SHP77 (cell line): ENCODE measurements at places on chromosomes 4 and X.

DNA sequence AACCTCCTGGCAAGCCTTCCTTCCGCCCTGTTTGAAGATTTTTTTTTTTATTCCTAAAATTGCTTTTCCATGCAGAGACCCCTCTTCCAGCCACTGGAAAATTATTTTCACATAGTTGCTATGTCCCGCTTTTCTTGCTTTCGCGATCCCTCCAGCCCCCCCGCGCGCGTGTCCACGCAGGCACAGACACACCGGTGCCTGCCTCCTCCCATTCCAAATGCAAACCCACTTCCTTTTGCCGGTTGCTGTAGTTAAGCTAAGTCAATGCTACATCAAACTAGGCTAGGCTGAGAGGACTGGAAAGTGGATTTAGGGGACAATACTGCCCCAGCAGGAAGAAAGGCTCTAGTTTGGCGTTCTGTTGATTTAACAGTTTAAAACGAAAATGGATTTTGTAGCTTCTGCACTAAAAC lies 111.0 kb downstream of the DHX15 start:
- DNase-seq = no peak

DNA sequence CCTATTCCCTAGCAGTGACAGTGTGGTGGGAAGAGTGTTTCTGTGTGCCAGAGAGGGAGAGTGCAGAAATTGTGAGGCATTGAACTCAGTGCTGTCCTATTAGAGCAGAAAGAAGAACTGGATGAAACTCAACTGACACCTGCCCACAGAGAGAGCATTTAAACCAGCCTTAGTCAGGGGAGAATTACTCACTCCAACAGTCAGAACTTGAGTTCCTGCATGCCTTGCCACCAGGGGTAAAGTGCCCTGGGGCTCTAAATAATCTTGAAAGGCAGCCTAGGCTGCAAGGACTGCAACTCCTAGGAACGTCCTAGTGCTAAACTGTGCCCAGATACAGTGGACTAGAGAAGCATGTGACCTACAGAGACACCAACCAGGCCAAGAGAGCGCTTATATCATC lies 12.8 kb downstream of the CYSLTR1 start:
- DNase-seq = no peak

- no peak for DNase-seq
Measured at GRCh38 chrX:112643721-112644120, 36.0 kb downstream of the LHFPL1 start.

DNA sequence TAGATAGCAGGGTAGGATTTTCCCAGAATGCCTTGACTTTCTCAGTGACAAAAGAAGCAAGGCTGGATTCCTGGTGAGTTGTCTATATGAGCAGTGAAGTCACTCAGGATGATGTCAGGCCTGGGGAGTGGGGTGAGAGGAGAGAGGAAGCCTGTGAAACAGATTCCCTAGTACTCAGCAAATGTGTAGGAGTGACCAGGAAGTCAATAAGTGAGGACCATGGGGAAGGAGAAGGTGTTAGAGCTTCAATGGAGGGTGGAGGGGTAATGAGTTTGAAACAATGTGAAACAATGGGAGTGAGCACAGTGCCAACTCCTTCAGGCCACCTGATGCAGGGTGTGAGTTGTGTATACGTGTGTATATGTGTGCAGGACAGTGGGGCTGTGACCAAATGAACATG lies 2.4 kb upstream of the SLC9A6 start:
- no peak for DNase-seq

DNA sequence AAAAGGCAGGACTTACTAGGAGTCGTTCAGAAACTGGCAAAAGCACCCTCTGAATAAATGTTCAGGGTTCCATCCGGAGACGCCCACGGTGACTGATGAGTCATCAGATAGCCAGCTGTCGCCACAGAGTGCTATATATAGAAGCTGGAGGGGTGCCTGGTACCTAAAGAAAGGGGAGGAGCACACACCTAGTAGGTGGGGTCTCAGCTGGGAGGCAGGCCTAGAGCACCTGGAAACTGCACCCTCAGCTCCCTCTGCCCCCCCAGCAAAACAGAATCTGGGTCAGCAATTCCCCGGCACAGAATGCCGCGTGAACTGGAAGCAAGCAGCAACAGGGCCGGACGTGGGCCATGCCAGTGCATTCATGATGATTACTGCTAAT lies 242.0 kb downstream of the BCOR start:
- DNase-seq = peak; percentile 45

DNA sequence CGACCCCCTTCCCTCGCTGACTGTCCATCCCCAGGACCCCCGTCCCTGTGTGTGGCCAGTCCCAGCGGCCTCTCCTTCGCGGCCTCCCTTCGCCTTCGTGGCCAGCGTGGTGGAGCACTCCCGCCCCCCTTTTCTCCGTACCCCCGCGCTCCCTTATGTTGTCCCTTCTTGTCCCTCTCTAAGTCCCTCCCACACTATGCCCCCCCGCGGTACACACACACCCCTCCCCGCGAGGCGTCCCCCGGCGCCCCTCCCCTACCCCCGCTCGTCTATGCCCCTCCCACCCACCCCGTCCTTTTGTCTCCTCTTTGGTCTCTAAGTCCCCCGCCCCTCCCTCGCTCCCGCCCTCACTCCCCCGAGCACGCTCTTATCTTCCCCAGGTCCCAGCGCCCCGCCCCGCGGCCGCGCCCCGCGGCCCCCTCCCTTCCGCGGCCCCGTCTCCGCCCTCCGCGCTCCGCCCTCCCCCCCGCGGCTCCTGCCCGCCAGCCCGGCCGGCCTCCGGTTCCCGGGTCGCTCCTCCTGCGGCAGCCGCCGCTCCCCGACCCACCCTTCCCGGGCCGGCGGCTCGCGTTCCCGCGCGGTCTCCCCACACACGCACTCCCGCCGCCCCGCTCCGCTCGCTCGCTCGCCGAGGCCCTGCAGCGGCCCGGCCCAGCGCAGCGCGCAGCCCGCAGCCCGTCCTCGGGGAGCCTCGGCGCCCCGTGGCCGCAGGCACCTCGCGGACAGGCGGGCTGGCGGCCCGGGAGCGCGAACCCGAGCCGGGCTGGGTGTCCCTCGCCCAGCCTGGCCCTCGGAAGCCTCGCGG lies 26.3 kb downstream of the UTP14A start:
- peak; percentile 33 for DNase-seq

DNA sequence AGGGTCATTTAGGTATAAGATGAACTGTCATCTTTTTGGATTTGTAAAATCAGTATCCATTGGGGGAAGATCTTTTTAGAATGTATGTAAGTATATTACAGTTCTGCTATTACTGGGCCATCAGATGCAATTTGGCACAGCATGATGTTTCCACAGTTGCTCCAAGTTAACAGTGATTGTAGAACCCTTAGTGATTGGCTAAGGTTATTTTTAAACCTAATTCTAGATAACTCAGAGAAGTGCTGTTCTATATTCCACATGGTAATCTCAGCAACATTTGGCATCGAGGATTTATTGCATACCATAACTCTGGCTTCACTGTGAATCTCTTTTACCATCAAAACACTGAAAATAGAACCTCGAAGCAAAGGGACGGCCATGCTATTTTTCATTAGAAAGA lies 215.7 kb upstream of the HAND2 start:
- no peak for DNase-seq

DNA sequence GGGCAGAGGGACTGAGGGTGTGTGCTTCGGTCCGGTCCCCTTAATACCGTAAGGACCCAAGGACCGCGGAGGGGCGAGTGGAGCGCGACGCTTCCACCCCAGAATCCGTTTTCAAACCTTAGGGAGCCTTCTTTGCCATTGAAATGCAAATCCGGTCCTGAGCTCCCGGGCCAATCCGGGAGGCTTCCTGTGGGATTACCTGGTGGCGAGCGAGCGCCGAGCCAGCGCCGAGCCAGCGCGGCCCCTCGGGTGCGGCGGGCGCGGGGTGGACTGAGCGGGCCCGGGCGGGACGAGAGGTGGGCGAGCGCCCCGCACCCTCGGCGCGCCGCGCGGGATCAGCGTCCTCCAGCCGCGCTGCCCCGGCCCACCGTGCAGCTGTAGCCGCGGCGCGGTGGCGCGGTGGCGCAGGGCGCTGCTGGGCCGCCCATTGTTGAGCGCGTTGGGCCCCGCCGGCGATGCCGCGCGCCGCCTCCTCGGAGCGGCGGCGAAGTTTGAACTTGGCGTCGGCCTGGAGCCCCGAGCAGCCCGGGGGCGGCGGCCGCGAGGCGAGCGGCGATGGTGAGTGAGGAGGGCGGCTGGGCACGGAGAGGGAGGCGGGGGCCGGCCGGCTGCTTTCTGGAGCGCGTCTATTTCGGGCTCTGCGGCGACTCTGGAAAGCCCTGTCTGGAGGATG lies 208.7 kb downstream of the SOWAHB start:
- DNase-seq = peak; percentile 64

GRCh38 chrX:133056341-133056740 lies 40.6 kb downstream of the USP26 start:
- no peak for DNase-seq

DNA sequence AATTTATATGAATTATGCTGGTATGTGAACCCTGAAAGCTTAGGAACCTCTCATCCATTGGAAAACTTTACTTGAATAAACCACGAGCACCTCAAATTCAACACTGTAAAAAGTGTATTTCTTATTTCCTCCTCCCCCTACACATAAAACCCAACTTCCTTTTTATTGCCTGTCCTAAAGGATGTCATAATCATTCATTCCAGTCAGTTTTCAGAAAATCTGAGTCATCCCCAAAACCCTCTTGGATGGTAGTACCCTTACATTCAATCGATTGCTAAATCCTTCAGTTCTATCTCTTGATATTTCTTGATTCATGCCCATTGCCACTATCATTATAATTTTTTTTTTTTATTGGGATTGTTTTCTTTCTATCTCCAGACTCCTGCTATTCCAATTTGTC lies 91.1 kb upstream of the ATP8A1 start:
- no peak for DNase-seq

DNA sequence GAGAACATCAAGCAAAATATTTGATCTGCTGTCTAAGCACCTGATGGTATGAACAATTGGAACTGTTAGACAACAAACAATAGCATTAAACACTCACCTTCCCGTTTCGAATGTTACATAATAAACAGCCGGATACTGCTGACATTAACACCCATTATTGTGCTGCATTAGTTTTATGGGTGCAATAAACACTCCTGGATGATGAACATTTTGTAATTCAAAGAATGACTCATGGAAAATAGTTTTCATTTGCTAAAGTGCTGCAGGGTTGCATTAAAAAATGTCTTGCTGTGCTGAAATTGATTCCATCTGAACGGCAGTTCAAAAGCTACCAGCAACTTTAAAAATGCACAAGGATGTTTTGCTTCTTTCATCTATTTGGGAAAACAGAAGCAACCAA lies 100.8 kb upstream of the SORBS2 start:
- no peak for DNase-seq

DNA sequence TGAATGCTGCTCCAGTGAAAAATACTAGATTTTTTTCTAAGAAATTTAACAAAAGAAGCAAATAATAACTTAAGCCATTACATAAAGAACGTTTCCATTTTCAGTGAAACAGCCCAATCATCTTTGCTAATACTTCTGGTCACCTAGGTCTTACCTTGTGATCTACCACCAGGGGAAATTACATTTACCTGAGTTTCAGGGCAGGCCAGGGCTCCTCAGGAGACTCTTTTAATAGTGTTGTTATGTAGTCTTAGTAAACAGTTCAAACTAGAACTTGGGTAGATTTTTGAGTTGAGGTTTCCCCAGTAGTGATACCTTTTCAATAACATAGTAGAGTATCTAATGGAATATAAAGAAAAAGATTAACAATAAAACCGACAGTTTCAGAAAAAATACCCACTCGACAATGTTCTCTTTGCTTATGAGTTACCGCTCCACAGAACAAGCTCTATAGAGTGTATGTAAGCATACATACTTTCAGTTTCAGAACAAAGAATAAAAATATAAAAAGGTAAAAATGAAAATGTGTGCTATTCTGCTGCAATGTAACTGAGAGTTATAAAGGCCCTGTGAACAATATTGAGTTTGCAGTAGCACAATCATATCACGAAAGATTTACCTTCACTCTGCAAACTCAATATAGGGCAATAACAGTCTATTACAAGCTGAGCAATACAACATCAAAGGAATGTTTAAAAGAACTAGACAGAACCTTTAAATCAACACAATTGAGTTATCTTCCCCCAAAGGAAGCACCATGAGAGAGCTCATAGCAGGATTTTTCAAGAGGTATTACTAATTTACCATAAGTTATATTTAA lies 165.8 kb downstream of the ATOH1 start:
- DNase-seq = no peak

DNA sequence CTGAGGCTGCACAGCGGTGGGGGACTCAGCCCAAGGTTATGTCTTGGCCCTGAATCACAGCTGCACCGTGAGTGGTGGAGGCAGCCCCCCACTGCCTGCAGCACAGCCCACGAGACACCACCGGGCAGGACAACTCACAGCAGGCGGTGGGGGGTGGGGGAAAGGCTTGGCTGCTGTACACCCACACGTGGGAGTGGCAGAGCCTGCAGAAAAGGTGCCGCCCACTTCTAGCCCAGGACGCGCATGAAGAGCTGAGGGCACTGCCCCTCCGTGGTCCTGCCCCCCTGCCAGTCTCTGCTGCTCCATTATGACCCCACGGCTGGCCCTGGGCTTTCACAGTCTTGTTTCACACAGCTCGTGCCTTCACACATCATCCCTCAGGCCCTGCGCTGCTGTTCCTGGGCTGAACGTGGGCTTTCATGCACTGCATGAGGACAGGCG lies 40.8 kb downstream of the FGFRL1 start:
- no peak for DNase-seq

- DNase-seq = no peak
Measured at GRCh38 chr4:41102414-41103092, 111.8 kb downstream of the APBB2 start.

DNA sequence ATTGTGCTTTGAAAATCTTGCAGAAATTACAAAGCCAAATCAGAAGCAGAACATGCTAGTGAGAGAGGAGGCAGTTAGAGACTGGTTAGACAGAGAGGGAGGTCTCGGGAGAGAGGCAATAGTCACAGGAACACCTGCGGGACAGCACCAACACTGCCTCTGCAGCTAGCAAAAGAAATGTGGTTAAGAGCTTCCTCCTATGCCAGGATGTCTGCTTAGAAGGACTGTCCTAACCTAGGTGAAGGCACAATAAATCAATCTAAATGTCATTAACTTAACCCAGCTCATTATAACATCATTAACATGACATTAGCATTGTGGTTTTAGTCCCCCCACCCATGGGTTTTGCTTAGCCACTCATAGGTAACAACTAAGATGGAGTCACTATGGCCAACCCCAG lies 726.7 kb downstream of the PCDH18 start:
- no peak for DNase-seq
